ENCODE measurements at places on chromosomes 7 and 10. TPM values are rescaled to one million over a fixed set of nuclear protein-coding genes. Genes with fewer than 3 reads are reported as not detected.

DNA sequence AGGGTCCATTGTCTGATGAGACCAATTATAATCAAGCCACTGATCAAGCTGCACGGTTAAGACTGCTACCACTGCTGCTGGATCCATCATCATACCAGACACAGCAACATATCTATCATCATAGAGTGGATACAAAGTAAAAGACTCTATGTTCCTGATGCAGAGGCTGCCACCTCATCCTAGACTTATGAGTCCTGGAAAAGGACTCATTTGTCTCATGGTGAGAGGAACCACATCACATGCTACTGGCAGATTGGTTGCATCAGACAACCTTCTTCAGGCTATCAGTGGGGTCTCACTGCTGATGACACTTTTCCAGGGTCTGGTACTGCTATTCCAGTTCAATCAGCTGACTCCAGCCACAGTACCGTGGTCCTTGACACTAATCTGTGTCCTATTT lies 79.0 kb downstream of the ABI1 start:
- DNase-seq, result no peak

DNA sequence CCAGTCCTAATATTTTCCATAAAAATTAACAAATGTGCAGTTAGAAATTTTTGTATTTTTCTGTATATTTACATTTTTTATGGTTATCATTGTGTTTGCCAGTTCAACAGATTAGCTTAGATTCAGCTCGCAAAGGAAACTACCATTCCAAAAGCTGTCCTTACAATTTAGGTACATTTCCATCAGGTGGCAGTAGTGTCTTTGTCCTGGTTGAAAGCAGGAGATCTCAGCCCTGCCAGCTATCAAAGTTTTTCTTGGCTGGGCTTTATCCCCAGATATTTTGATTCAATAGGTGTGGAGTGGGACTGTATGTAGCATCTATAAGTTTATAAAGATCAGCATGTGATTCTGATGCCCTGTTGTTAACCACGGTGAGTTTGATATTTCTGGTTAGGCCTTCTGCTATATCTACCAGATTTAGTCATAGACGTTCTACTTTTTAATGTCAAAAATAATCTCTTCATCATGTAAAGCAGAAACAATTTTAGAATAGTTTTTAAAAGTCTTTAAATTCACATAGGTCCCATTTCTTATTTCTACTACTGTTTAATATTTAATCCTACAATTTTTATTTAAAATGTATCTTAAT lies 15.5 kb upstream of the ICA1 start:
- peak; percentile 62 for DNase-seq

The DENND2A gene
- total RNA-seq, result not detected

DNA sequence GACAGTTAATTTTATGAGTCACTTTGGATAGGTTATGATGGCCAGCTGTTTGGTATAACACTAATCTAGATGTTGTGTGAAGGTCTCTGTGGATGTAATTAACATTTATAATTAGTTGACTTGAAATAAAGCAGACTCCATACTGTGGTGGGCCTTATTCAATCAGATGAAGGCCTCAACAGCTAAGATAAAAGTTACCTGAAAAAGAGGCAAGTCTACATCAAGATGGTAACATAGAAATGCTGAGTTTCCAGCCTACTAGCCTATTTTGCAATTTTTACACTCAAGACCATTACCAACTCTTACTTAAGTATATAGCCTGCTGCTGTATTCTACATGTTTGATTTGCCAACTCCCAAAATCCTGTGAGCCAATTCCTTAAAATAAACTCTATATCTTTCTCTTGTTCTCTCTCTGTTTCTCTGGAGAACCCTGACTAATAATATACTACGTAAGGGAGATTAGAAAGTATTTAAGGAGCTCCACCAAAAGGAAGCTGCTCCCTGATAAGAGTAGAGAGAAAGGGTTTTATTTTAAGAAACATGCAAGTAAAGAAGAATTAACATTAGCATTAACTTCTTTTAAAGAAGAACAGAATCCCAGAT lies 42.7 kb downstream of the ZNF438 start:
- DNase-seq, result no peak

GRCh38 chr10:13347043-13347499 lies 1.0 kb downstream of the SEPHS1 start:
- DNase-seq, result peak; percentile 26

DNA sequence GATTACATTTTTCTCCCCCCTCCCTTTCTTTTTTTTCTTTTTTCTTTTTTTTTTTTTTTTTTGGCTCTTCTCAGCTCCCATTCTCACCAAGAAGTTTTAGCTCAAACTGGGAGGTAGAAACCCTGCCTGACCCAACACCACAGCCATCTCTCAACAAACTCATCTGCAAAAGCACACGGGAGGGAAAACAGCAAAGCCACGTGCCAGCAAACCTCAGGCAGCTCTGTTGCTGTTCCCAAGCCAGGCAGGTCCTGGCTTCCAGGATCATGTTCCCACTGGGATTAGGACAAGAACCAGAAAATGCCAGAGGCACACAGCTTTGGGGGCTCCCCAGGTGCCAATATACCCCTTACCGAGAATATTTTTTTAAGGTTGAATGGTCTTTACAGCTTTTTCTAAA lies 56.7 kb downstream of the ITIH5 start:
- DNase-seq, result no peak

DNA sequence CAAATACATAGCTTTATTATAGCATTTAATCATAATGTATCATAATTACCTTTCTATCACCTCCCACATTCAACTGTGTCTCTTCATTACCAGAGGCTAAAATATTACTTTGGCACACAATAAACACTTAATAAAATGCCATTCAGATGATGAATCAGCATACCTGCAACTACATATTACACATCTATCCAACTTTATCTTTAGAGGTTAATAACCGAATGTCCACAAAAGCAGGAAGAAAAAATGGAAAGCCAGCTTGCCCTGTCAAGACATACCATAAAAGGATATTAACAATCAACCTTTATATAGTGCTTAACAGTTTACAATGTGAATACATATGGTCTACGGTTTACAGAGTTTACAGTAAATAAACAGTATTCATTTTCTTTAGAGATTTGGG lies 12.7 kb downstream of the CACUL1 start:
- DNase-seq, result peak; percentile 14

The OR2A42 gene
- not detected for total RNA-seq

DNA sequence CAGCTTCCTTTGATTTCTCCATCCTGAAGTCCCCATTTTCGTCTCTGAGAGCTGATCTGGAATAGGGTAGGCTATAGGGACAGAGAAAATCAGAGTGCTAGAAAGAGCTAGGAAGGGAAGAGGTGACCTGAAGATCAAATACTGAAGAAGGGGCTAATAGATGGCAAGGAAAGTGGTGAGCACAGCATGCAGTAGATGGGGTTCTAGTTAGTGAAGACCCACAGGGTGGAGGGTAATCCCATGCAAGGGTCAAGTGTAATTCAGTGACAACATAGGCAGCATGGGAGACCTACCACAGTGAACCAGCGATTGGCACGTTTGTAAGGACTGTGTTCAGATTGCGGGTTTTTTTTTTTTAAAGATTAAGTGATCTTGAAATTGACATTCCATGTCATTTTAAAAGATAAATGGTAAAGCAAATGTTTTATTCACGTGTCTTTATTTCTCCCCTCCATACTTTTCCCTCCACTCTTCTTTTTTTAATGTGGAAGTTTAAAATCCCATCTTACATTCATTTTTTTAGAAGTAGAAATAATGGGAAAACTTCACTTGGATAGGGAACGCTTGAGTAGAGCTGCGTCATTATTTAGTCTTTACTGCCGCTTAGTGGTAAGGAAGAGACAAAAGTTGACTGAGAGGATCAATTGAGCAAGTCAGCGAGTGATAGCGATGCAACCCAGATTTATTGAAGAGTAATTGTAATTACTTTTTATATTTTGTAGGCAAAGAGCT lies 21.0 kb upstream of the ABI1 start:
- peak; percentile 59 for DNase-seq

DNA sequence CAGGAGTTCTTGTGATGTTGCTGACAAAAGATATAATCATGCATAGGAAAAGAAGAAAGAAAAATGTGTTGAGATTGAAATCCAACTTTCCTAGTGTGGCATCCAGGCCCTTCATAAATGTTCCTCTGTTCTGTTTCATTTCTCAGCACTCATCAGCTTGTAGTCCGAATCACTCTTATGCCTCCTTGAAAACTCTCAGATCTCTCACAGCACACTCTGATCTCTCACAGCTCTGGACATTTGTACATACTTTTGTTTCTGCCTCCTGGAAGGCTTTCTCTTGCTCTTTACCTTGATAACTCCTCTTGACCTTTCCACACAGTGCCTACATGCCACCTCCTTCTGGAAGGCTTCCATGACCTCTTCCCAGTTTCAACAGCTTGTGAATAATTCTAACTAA lies 409.0 kb upstream of the LRRN3 start:
- DNase-seq, result no peak

The SPDYE2 gene
- total RNA-seq, result not detected

The WEE2 gene
- 0.03 TPM for total RNA-seq

The OR2F1 gene
- not detected for total RNA-seq

The TECTB gene
- total RNA-seq, result not detected

The HOXA3 gene
- total RNA-seq, result 27.8 TPM

The SLC18A3 gene
- not detected for total RNA-seq

Data from HT-29 (cell line).